ENCODE measurements at places on chromosomes 1 and 21.
A peak's percentile ranks its signal among the peaks of the same experiment; 100 is the strongest.

- no peak for DNase-seq
These were observed 40.8 kb upstream of the A3GALT2 start for GRCh38 chr1:33361532-33362235.

DNA sequence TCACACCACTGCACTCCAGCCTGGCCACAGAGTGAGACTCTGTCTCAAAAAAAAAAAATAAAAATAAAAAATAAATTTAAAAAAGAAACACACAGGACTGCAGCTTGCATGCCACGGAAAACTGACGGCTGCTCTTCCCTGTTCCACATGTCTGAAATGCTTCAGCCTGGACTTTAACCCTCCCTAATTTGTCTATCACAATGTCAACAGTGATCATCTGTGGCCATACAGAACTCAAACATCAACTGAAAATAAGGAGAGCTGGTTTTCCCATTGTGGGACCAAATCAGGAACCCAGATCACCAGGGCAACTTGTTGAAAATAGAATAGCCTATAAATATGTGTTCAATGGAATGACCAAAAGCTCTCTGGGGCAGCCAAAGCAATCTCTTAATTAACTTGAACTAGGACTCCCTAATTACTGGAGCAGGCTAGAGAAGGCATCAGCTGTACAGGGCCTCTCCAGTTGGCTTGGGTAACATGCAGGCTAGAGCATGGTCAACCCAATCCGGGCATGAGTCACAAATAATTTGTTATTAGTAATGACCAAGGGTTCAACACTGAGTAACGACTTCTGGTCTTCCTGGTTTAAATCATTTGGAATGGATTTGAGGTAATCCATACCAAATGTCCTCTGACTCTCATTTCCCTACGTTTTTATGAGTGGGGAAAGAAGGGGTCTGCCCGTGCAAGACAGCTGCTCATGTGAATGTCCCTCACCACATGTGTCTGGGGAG is 62.7 kb upstream of the KAZN start:
- no peak for DNase-seq

DNA sequence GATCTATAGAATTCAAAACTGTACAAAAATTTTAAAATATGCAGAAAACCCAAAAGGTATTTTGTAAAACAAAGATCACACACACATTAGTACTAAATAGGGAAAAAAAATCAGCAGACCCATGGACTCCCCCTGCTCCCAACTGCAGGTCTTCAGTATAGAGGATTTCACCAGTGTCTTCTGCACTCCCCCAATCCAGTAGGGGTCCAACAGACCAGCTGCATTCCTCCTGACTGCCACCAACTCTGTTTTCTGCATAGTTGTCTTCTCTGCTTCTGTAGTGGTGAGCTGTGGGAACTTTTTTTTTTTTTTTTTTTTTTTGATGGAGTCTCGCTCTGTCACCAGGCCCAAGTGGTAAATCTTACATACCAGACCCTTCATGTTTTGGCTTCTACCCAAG is 21.9 kb downstream of the CLCA2 start:
- DNase-seq: no peak

GRCh38 chr1:36455386-36455785 is 5.1 kb upstream of the OSCP1 start:
- no peak for DNase-seq

DNA sequence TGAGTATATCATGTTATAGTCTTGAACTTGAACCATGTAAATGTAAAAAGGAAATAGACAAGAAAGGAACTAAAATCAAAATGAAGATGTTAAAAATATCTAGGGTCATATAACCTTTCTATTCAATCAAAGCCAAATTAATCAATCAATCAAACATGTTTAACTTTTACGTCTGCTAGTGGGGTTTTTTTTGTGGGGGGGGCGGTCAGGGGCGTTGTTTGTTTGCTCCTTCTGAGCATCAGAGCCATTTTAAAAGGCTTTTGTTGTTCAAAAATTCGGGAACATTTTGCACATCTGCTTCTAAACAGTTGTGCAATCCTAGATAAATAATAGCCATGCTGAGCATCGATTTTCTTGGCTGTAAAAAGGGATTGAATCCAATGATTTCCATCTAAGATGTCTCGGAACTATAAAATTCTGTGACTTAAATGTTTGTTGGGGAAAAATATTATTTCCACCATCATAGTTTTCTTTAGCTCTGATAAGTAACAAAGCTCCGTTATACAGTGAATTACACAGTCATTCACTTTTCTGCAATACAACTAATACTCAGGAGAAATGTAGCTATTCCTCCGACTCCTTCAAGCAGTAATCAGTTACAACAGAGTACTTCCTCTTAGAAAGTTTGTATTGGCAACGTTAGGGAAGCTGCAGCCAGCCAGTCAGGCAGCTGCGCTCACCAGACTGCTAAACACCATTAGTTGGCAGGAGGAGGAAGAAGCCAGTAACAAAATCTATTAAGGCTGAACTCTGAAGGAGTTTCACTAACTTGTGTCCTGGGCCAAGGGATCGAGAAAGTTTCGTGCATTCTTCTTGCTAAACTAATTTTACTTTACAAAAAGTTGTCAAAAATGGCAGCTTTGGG is 2.2 kb downstream of the SPATA6 start:
- no peak for DNase-seq

GRCh38 chr1:175417316-175417715 is 224.7 kb upstream of the KIAA0040 start:
- DNase-seq: no peak

GRCh38 chr1:202197653-202198365 is 4.2 kb downstream of the LGR6 start:
- no peak for DNase-seq

- DNase-seq: no peak
These were observed 66.5 kb upstream of the IGSF21 start for GRCh38 chr1:18041102-18041501.

DNA sequence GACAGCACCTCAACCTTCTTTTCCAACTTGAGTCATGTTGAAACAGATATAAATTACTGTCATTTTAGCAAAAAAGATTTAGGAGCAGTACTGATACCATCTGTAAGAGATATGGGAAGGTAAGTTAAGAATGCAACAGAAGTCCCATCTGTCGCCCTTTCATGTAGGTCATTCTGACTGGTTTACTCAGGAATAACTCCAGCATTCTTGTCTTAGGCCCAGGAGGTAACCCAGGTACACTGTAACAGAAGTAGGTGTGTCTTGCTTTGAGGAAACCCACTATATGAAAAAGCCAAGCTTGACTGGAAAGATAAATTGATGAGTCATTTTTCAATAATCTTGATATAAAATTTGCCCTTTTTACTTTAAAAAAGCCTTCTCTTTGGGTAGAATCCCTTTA is 35.4 kb downstream of the PGM1 start:
- no peak for DNase-seq

GRCh38 chr1:4621646-4622045 is 32.8 kb upstream of the AJAP1 start:
- DNase-seq: no peak

- peak; percentile 30 for DNase-seq
These were observed 7.7 kb downstream of the CNIH3 start for GRCh38 chr1:224623743-224624333.

DNA sequence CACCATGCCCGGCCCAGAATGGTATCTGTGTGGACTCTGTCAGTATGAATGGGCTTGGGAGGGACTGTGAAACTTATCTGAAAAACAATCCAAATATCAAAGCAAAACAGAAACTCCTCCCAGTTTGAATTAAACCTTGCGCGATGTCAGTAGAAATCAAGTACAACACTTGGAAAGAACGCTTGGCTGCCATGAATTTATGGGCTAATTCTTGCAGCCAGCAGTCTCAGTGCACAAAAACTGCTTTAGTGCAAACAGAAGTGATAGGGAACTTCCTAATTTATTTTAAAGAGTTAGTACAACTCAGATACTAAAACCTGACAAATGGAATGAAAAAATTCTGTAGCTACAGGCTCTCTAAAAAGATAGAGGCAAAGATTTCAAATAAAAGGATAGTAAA is 8.5 kb downstream of the CLCA1 start:
- no peak for DNase-seq

- no peak for DNase-seq
These were observed 30.3 kb downstream of the KIFAP3 start for GRCh38 chr1:170044187-170044586.

DNA sequence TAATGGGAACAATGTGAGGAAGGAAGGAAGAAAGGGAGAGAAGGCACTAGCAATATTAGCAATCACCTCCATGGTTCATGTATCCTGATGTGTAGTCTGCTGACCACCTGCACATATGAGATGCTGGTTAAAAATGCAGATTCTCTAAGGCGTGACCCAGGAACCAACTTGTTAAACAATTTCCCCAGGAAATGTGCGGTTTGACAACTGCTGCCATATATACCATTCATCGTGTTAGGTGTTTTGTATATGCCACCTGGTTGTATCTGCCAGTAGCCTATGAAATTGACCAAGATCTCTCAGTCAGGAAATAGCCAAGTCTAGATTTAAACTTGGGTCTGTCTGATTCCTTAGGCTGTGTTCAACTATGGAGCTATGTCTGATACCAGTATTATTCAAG is 4.1 kb downstream of the SEMA4A start:
- no peak for DNase-seq

- DNase-seq: no peak
These were observed 166.1 kb downstream of the PLA2G4A start for GRCh38 chr1:186994897-186995296.

- DNase-seq: no peak
These were observed 59.0 kb upstream of the PGD start for GRCh38 chr1:10339815-10340214.

DNA sequence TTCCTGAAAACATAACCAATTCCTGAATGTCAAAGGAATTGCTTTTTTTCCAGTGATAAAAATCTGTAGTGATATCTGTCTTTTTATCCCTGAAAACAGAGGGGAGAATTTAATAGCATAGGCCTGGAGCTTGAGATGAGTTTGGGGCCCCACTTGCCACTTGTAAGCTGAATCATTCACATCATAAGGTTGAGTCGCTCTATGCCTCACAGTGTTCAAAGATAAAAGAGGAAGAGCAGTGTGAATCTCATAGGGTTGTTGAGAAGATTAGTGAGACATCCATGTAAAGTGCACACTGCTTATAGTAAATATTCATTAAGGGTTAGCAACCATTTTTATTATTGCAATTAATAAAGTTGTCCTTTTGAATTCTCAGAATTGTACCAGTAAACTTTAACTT is 271.3 kb downstream of the DNM3 start:
- no peak for DNase-seq

GRCh38 chr1:213060836-213061235 is 9.8 kb downstream of the RPS6KC1 start:
- no peak for DNase-seq

GRCh38 chr1:218971156-218971555 is 202.5 kb upstream of the LYPLAL1 start:
- DNase-seq: no peak

GRCh38 chr1:50237056-50237455 is 128.3 kb downstream of the ELAVL4 start:
- DNase-seq: no peak

DNA sequence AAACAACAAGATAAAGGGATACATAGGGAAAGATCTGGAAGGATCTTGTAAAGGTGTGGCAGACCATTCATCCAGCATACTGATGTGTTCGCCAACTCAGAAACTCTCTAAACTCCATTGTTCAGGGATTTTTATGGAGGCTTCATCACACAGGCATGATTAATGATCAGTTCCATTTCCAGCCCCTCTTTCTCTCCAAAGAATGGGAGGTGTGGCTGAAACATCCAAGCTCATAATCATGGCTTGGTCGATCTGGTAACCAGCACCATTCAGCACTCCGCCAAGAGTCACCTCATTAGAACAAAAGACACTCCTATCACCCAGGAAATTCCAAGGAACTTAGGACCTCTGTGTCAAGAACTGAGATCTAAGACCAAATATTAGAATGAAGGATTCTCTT is 180.6 kb upstream of the RNPC3 start:
- no peak for DNase-seq

- DNase-seq: no peak
These were observed 39.3 kb downstream of the TBX15 start for GRCh38 chr1:118948846-118949245.

GRCh38 chr1:247335882-247336281 is 4.2 kb upstream of the ZNF496 start:
- no peak for DNase-seq

GRCh38 chr1:100713626-100714025 is 5.9 kb upstream of the VCAM1 start:
- no peak for DNase-seq

- no peak for DNase-seq
These were observed 135.0 kb upstream of the COL6A1 start for GRCh38 chr21:45846373-45847160.

- DNase-seq: no peak
These were observed 51.0 kb upstream of the EFHD2 start for GRCh38 chr1:15358565-15359133.

DNA sequence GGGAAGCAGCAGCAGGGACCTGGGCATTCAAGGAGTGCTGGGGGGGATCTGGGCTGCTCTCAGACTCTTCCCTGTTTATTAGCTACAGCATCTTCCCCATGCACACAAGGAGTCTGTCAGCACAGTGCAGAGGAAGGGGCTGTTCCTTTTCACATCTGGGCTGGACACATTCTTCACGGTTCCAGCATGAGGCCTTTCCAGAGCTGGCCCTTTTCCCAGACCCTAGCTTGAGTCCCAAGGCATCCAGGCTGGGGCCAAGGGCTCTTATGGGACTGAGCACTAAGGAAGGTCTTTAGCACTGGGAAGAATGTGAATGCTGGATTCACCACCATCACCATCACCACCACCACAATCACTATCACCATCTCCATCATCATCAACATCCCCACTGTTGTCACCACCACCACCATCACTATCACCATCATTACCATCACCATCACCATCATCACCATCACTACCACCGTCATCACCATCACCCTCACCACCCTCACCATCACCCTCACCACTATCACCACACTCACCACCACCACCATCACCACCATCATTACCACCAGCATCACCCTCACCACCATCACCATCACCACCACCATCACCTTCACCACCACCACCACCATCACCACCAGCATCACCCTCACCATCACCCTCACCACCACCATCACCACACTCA is 28.4 kb downstream of the PARK7 start:
- no peak for DNase-seq

GRCh38 chr1:84174051-84174556 is 30.0 kb downstream of the PRKACB start:
- no peak for DNase-seq

DNA sequence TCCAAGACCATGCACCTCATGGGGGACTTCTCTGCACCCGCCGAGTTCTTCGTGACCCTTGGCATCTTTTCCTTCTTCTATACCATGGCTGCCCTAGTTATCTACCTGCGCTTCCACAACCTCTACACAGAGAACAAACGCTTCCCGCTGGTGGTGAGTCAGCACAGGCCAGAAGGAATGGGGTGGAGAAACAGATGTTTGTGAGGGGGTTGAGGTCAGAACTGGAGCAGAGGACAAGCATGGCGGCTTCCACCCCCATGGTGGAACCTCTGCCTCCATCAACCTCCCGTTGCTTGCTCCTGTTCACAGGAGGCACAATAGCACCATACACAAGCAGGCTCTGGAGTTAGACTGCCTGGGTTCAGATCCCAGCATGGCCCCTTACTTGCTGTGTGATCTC is 6.9 kb upstream of the ATXN7L2 start:
- DNase-seq: no peak

- no peak for DNase-seq
These were observed 21.3 kb upstream of the UMODL1 start for GRCh38 chr21:42049578-42050430.

GRCh38 chr1:54815086-54815876 is 14.2 kb upstream of the TTC22 start:
- DNase-seq: no peak

Data from stimulated activated CD4-positive, alpha-beta T cell treated with anti-CD3 and anti-CD28 coated beads, TNF-alpha, amount 100 ng/mL, for 1 hour (primary cell).